ENCODE measurements at places on chromosomes 3 and 15.

GRCh38 chr3:135192929-135193328 is 397.9 kb downstream of the EPHB1 start:
- no peak for DNase-seq

GRCh38 chr3:121871430-121871829 is 22.8 kb upstream of the SLC15A2 start:
- DNase-seq, result no peak

DNA sequence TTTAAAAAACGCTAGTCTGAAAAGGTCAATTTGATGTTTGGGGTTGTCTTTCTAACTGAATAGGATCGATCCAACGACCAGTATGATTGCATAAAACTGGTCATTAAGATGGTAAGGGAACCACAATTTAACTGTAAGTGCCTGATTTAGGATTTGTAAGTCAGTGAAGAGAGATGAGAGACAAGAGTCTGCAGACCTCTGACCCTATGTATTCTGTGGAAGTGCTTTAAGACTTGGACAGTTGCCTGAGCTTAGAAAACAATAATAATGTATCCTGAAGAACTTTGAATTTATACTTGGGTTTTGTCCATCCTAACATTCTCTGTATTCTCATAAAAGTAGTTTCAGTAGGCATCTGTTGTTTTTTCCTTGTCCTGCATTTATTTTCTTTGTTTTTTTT is 221.4 kb upstream of the SUCLG2 start:
- DNase-seq, result no peak

DNA sequence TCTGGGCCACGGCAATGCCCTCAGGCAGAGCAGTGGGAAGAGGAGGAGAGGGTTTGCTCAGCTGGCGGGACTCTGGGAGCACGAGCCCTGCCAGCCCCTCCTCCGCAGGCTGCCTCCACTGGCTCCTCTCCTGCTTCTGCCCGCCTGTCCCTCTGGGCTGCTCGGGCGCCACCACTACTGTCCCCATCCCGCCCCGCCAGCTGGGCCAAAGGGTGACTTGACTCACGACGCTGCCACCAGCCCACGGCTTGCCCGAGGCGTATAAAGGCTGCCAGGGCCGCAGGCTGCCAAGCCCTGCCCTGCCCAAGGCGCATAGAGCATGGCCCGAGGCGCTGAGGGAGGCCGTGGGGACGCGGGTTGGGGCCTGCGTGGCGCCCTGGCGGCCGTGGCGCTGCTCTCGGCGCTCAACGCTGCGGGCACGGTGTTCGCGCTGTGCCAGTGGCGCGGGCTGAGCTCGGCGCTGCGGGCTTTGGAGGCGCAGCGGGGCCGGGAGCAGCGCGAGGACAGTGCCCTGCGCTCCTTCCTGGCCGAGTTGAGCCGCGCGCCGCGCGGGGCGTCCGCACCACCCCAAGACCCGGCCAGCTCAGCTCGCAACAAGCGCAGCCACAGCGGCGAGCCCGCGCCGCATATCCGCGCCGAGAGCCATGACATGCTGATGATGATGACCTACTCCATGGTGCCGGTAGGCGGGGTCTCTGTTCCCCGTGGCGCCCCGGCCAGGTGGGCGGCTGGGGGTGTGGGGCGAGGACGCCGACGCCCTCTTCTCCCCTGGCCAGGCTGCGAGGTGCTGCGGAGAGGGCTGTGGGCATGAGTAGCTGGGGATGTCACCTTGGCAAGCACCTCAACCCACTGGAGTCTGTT is at the start of gene GLDN:
GLDN (plus strand) TSS at position 290 of the 861 bp plus-strand sequence; CDS start at position 320, 30 bp downstream.
- DNase-seq, result no peak

DNA sequence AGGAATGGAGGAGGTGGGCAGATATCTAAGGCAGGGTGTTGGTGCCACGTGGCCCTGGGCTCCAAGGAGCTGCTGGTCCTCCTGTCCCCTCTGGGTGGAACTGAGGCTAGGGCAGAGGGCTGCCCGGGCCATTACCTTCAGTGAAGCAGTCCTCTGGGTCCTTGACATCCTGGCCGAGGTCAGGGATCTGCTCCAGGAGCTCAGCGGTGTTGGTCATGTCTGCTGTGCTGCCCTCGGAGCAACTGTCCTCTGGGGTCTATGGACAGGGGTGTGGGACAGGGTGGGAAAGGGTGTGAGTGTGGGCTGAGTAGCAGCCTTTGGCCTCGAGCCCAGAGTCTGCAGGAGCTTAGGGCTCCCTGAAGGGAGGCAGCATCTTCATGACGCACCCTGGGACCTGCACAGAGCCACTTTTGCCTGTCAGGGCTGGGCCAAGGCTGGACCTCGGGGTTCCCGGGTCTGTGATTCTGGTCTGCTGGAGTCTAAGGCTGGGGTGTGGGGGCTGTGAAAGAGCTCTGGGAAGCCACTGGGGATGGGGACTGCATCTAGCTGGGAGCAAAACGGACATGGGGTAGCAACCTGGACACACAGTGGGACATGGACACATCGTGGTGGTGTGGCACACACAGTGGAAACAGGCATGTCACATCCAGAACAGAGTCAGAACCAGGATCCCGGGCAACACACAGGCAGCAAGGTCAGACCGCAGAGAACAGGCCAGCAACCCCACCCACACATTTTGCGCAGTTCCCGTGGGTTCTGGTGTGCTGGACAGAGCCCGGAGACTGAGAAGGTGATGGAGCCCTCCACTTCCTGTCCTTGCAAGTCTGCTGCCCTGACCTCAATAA is 72.7 kb downstream of the SCN5A start:
- DNase-seq, result no peak

DNA sequence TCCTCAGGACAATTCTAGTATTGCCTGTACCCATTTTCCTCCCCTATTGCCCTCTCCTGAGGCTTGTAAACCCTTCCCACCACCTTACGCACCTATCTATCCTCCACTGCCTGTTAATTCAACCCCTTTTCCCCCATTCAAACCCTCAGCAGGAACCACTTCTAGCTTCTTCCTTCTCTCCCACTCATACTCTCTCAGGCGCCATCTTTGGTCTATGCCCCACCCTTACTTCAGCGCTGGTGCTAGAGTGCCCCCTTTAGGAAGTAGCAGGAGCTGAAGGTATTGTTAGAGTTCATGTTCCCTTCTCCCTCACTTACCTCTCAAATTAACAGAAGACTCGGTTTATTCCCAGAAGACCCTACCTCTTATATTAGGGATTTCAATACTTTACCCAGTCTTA is 121.8 kb upstream of the NLGN1 start:
- no peak for DNase-seq

- DNase-seq, result no peak
Measured at GRCh38 chr3:13198264-13198879, 125.1 kb upstream of the IQSEC1 start.

All from stimulated activated CD4-positive, alpha-beta T cell treated with anti-CD3 and anti-CD28 coated beads, Interleukin-12 subunit alpha, Interleukin-12 subunit beta, amount 100 ng/mL, for 4 hours (primary cell).